ENCODE measurements at places on chromosomes 6 and 20.

DNA sequence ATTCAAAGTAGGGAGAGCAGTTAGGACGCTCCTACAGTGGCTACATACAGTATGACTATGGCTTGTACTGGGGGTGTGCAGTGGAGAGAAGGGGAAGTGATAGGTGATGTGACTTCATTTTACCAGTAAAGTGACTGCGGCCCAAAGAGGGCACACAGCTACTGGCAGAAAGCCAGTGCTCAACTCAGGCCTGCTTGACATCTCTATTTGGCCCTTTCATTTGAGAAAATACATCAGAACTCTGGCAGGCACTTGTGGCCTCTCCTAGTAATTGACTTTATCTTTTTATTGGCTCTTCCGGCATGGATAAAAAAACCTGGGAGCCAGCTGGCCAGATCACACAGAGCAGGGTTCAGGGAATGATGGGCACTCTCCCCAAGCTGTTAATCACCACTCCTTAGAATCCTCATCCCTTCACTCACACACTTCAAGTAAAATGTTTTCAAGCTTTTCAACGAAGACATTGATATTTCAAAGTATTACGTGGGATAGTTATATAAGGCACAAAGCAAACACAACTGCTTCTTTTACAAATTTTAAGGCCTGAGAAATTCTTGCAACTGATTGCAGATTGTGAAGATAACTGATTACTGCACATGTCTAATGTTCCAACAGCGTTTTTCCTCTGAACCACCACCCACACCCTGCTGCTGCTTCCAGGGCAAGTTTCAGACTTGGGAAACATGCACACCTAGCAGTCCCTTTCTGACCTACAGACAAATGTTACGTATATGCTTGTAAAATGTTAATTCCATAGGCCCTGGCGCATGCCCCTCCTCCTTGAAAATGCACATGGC is 73.5 kb downstream of the TNFRSF21 start:
- no peak for DNase-seq

DNA sequence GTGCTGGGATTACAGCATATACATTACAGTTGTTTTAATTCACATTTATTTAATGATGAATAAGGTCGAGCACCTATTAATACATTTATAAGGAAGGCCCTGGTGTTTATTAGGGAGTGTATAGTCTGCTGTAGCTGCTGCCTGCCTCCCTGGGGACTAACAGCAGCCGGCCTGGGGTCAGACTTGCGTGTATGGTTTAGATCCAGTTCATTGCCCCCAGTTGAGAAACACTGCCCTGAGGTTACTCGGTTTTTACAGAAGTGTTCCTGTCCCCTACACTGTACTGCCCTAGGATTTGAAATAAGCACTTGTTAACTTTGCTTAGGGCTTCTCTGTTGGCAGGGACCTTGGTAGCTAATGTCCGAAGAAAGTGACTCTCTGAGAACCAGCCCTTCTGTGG is 4.0 kb downstream of the TTPAL start:
- DNase-seq: no peak

DNA sequence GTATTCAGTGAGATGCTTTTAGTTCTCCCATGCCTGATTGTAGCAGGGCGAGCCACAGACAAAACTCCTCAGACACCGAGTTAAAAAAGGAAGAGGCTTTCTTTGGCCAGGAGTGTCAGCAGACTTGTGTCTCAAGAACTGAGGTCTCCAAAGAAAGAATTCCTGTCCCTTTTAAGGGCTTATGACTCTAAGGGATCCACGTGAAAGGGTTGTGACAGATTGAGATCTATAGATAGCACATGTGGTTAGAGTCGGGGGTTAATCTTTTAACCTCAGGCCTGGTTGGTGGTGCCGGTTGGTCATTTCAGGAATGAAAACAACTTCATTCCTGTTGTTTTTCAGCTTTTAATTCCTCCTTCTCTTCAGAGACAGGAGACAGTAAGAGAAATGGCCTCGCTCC is 168.8 kb upstream of the GRIK2 start:
- no peak for DNase-seq

- peak; percentile 61 for DNase-seq
Observed at GRCh38 chr6:112296122-112296521, 41.8 kb upstream of the LAMA4 start.

DNA sequence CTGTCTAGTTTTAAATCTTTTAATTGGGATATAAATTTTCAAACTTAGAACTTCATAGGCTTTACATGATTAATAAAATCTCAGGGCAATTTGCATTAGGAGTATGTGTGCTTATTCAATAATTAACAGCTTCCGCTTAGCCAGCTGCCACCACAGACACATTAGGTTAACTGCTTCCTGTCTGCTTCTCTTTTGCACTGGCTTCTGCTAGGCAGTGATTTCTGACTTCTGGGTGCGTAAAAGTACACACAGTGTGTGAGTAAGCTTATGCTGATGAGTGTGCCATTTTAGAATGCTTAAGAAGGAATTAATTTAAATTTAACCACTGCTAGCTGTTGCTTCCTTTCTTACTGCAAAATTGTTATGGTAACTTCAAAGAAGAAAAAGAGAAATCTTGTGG is 73.9 kb downstream of the F13A1 start:
- DNase-seq: no peak

- no peak for DNase-seq
Observed at GRCh38 chr6:39441301-39441700, 118.8 kb upstream of the KCNK16 start.

DNA sequence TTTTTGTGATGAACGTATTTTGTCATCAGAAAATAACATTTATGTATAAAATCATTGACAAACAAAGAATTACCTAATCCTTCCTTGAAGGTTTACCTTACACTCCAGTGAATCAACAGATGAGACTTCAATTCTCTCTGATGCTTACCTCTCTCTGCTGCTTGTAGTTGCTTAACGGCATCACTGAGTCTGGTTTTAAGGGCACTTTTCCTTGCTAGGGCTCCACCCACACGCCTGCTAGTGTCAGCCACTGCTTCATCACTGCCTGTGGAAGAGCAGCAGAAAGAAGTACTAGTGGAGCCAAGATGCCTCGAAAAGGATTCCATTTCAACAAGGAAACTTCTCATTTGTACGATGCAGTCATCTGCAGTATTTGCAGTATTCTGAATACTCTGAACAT is 63.0 kb downstream of the FAM229B start:
- DNase-seq: no peak

DNA sequence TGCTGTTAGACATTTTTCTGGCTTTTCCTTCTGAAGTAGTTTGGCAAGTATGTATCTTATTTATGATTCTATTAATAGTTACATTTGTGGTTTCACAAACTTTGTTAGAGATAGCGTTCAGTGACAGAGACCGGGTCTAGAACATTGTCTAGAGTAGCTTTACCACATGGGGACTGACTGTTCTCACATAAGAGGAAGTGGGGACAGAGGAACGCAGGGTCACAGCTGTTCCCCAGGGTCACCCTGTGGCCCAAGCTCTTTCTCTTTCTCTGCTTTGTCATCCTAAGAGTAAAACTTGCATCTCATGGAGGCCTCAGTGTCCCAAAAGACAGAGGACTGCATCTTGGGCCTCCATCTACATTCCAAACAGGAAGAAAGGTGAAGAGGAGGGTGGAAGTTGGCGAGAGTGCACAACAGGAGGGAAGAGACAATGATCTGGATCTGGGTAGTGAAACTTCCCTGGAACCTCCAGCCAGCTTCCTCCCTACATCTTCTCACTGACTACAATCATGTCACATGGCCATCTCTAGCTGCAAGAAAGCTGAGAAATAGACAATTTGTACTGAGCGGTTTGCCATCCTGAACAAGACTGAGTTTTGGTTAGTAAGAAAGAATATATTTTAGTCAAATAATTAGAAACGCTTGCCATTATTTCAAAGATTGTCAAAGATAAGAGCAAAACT is 645.8 kb upstream of the ARID1B start:
- no peak for DNase-seq

GRCh38 chr20:30811885-30812671 is 445.4 kb upstream of the DEFB115 start:
- DNase-seq: peak; percentile 65

DNA sequence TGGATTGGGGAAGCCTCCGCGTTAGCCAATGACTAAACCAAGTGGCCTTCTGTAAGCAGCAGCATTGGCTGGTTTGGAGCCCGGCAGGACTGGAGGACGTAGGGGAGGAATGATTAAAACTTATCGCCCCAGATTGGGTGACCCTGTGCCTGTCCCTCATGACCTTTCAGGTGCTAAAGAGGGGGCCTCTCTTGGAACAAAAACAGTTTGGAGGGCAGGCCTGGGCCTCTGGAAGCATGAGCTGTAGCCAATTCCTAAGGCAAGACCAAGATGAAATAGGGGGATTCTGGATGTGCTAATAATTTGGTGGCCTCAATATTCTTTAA is 1.4 kb downstream of the GMPR start:
- peak; percentile 15 for DNase-seq

DNA sequence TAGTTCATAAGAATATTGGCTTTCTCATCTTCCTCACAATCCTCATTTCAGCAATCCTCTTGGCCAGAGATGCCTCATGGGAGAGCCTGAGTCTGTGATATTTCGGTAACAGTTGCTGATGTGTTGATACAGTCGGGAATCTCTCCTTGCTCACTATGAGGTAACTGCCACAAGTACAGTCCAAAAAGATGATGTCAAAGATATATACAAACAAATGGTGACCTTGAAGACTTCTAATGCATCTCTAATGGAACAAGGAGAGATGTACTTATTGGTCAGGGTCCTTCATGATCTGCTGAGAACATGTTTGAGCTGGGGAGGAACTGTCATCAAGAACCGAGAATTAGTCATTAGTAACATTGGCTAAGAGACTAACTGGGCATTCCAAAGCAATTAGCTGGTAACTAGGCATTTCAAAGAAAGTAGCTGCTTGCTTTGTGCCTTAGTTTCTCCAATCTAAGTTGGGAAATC is 56.1 kb downstream of the FILIP1 start:
- DNase-seq: no peak

Data from HuH-7 (cell line).